Cerebellar cortex (tissue), 1 donor: ENCODE measurements at places on chromosomes 1 and 21.

GRCh38 chr1:180175806-180176205 is 21.1 kb downstream of the QSOX1 start:
- no peak for DNase-seq

- DNase-seq, result no peak
These were observed 167.8 kb downstream of the PIGK start for GRCh38 chr1:77051425-77051824.

- DNase-seq, result no peak
These were observed 135.3 kb upstream of the IRF2BP2 start for GRCh38 chr1:234745276-234745675.

GRCh38 chr1:158809862-158810261 is 21.3 kb upstream of the MNDA start:
- DNase-seq, result no peak

GRCh38 chr1:62228883-62229187 is 34.2 kb downstream of the L1TD1 start:
- DNase-seq, result peak; percentile 9

GRCh38 chr1:115771847-115772457 is 3.4 kb upstream of the CASQ2 start:
- DNase-seq, result peak; percentile 89

DNA sequence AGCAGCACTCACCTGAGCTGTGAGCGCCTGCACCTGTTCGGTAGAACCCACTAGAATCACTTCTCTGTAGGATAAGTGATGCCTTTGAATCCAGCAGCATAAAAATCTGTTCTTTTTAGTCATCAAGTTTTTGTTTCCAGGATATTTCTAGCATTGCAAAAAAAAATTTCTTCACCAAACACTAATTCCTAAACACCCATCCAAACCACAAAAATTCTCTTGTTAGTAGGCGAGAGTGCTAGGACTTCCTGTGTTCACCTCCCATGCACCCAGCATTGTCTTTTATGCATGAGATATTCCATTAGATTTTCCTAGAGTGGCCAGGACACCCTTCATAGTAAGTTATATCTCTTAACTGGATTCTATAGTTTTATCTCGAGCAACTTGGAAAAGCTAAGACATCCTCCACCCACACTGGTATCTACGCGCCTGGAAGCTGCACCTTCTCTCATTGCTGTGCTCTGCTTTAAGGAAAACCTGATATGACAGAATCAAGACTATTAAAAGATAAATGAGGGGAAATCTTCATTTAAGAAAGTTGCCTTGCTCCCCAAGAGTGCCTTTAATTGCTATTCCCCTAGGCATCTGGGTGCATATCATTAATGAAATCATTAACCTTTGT is 12.3 kb downstream of the SERTAD4 start:
- DNase-seq, result no peak

- no peak for DNase-seq
These were observed 18.6 kb downstream of the C1orf185 start for GRCh38 chr1:51120629-51121028.

DNA sequence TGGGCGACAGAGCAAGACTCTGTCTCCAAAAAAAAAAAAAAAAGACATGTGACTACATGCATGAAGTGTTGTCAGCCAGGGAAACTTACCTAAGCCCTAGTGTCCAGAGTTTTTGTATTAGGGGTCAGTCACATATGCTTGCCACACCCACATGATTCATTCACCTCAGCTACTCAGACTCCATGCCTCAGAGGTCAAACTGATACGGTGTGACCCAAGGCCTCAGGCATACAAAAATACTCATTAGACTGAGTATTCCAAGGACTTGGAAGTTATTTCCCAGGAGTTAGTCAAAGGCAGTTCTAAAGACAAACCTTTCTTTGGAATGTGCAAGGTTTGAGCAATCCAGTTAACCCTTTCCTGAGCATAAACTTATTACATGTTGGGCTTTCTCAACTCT is 6.3 kb upstream of the TRIM33 start:
- no peak for DNase-seq

- DNase-seq, result no peak
These were observed 795.2 kb upstream of the TMPRSS15 start for GRCh38 chr21:19198801-19199200.

DNA sequence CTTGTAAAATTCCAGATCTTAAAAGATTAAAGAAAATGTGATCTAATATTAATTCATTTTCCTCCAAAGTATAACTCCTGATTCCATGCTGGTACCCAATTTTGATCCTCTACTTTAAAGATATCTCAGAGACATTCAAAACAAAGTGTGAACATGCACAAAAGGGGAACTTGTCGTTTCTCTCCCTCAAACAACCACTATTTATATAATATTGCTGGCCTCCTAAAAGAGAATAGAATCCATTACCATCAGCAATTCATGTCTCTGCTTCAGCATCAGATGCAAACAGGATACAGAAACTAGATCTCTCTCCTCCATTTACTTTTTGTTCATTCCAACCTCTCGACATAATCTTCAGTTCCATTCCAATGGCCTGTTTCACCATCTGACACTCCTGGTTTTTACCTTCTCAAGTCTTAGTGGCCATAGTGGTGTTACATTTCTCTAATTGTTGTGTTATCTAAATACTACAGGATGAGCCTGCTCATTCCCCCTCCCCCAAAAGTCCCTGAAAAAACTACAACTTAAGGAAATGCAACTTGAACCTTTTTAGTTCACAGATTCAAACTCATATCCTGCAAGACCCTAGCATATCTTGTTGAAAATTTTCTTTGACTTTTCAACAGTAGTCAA is 4.1 kb downstream of the NRIP1 start:
- no peak for DNase-seq

DNA sequence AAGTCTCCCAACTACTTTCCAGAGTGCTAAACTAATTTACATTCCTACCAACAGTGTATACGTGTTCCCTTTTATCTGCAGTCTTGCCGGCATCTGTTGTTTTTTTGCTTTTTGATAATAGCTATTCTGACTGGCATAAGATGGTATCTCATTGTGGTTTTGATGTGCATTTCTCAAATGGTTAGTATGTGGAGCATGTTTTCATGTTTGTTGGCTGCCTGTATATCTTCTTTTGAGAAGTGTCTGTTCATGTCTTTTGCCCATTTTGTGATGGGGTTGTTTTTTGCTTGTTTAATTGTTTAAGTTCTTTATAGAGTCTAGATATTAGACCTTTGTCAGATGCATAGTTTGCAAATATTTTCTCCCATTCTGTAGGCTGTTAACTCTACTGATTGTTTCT is 46.6 kb downstream of the MAST2 start:
- DNase-seq, result no peak

DNA sequence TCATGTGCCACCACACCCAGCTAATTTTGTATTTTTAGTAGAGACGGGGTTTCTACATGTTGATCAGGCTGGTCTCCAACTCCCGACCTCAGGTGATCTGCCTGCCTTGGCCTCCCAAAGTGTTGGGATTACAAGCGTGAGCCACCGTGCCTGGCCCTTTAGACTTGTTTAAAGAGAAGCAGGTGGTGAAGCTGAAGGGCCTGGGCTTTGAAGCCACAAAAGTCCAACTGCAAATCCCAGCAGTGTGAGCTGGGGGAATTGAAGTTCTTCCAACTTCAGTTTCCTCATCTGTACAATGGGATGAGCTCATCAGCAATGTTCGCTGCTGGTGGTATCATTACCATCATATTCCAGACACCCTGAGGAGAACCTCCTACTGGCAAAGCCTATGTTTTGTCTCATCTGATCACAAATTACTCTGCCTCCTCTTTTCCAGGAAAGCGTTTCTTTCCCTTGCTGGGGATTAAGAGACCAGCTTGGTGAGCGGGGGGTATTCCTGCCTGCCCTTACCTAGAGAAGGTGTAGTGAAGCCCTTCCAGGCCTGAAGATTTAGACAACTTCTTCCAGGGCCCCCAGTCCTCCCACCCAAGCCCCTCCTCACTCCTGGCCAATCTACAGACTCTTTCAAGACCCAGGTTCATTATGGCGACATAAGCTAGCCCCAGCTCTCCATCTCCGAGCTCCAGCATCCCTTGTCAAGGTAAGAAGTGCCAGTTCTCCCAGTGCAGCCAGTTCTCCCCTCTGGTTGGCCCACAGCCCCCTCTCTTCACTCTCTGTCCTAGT is 2.4 kb upstream of the SHISA4 start:
- DNase-seq, result no peak

DNA sequence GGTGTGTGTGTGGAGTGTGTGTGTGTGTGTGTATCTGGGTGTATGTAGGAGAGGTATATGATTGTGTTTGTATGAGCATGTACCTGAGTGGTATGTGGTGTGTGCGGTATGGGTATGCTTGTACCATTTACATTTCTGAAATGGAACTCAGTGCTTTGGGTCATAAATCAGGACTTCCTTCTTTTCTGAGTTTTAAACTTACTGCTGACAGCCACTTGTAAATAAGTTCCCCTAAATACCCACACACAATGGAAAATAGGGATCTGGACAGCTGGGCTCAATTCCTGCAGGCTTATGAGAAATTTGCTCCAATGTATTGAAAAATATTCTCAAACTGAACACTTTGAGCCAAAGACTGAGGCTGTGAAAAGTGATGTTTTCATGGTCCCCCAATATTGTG is 293.6 kb downstream of the HLX start:
- DNase-seq, result no peak

DNA sequence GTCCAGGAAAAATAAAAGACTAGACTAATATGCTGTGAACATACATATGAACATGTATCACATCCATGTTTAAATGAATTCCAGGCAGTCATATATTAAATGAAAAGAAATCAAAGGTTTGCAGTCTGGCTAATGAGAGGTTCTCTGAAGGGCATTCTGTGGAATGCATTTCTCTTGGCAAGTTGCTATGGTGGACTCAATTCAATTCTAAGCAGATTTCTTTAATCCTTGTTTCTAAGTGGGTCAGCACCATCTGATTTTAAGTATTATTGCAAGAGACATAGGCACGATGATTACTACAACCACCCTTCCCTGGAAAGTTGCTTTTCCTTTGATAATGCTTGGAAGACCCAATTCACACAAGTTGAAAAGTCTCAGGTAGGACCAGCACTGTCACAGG is 23.9 kb upstream of the ABCA4 start:
- no peak for DNase-seq

- DNase-seq, result no peak
These were observed 1.1 kb upstream of the DNAJC28 start for GRCh38 chr21:33492571-33492970.

- peak; percentile 5 for DNase-seq
These were observed 20.7 kb upstream of the RPE65 start for GRCh38 chr1:68470388-68470970.

DNA sequence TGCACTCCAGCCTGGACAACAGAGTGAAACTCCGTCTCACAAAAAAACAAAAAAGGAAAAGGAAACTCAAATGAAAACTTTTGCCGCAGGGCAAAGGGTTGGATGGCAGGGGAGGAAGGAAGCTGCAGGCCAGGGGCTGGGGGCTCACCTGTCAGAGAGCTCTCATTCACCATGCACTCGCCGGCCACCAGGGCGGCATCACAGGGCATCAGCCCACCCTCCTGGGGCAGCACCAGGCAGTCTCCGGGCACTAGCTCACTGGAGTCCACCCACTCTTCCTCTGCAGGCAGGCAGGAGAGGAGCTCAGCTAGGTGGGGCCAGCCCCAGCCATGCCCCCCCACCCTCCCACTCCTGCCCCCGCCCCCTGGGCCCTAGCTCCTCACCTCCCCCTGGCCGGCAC is 11.9 kb downstream of the ATP13A2 start:
- no peak for DNase-seq

GRCh38 chr1:115929881-115930280 is 46.4 kb upstream of the SLC22A15 start:
- DNase-seq, result no peak

GRCh38 chr1:230610589-230610988 is 31.7 kb upstream of the COG2 start:
- DNase-seq, result no peak

- no peak for DNase-seq
These were observed 98.6 kb downstream of the NAV1 start for GRCh38 chr1:201637282-201638079.

- DNase-seq, result no peak
These were observed 99.9 kb downstream of the GLUL start for GRCh38 chr1:182291584-182292192.

- DNase-seq, result no peak
These were observed 120.2 kb downstream of the MRPL39 start for GRCh38 chr21:25487046-25487594.

DNA sequence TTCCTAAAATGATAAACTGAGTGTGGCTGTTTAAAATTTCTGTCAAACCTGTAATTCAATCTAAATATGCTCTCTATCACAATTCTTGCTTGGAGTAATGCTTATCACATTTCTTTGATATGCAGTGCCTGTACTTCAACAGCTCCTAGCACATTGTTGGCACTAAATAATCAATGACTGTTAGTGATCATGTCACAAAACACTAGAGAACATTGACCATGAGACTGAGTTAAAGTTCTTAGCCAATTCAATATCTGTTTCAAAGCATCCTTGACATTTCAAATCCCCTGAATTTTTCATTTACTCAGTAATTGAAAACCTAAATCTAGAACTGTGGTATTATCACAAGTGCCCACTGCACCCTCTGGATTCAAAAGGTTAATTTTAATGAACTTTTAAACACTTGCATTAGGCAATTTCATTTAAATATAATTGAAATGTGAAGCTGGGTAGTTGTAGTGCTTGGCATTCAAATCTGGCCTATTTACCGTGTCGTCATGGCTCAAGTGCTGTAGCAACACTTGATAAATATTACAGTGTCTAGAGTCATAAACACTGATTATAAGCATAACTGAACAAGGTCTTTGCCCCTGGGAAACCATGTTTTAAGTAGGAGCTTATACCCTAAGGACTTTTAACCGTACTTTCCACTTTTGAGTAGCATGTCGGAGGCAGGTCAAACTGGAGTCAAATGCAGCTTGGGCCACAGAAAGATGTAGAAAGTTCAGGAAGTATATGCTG is 143.6 kb downstream of the LRRC7 start:
- no peak for DNase-seq

DNA sequence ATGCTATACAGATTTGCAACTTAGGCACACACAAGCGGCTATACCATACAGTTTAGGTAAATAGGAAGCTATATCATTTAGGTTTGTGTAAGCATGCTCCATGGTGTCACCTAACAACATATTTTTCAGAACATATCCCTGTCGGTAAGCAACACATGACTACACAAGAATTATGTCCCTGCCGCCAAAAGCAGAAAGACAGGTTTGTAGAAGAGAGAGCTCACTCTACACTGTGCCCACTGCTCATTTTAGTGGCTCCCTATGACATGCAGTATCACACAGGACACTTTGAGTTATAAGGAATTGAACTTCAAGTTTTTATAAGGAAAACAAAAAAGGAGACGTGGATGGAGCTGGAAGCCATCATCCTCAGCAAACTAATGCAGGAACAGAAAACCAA is 132.5 kb upstream of the KAZN start:
- DNase-seq, result no peak

GRCh38 chr1:43979528-43980254 is 681 bp downstream of the B4GALT2 start:
- no peak for DNase-seq

DNA sequence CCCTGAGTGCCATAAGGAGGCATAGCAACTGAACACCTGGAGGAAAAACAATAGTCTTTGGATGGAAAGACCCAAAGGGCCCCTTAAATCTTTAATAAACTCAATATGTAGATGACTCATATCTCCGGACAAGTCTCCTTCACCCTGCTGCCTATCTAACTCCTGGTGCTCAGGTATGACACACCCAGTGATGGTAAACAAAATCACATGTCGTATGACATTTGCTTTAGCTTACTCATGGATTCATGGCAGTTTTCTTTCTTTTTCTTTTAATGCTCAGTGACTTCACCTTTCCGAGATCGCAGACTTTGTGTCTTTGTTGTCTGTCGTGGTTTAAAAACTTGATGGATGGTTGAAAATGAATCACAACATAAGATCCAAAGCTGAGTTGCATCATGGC is 208.5 kb upstream of the PROX1 start:
- no peak for DNase-seq

GRCh38 chr1:45009956-45010854 is 919 bp downstream of the HECTD3 start:
- DNase-seq, result peak; percentile 17
